ENCODE measurements at places on chromosomes 13 and 19. TPM values are rescaled to one million over a fixed set of nuclear protein-coding genes. Genes with fewer than 3 reads are reported as not detected.

DNA sequence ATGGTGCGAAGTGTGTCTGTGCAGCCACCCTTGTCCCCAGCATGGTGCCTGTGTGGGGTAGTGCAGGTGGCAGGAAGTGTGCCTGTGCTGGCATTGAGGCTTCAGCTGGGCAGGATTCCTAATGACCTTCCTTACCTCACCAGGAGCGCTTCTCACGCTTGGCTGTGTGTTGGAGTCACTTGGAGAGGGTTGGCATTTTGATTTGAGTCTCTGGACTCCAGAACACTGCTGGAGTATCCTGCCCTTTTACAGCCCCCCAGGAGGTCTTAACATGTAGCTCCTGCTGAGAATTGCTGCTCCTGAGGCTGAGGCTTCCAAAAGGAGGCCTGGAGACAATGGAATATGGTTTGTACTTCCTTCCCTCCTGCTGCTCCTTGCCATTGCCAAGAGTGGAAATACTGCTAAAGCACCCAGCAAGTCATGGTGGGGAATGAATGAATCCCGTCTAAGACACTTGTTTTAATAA is 87.1 kb downstream of the ARHGEF7 start:
- DNase-seq, result no peak

DNA sequence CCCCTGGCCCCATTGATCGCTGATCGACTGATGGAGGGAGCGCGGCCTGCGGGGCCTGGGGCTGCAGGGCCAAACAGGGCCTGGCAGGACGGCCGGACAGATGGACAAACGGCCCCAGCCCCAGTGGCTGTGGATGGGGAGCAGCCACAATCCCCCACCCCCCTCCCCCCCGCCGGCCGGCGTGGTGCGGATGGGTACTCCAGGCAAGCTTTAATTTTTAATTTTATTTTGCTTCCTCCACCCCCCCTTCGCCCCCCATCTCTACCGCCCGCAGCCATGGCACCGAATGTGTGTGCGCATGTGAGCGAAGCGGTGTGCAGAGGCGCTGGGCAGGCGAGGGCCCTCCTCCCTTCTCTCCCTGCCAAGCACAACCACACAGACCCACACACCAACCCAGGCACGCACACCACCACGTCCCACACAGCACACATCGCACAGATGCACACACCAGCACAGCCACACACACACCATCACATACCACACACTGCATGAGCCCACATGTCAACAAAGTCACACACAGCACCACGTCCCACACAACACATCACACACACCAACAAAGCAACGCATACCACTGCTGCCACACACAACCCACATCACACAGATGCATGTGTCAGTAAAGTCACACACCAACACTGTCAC is 12.4 kb downstream of the ERFL start:
- no peak for DNase-seq

DNA sequence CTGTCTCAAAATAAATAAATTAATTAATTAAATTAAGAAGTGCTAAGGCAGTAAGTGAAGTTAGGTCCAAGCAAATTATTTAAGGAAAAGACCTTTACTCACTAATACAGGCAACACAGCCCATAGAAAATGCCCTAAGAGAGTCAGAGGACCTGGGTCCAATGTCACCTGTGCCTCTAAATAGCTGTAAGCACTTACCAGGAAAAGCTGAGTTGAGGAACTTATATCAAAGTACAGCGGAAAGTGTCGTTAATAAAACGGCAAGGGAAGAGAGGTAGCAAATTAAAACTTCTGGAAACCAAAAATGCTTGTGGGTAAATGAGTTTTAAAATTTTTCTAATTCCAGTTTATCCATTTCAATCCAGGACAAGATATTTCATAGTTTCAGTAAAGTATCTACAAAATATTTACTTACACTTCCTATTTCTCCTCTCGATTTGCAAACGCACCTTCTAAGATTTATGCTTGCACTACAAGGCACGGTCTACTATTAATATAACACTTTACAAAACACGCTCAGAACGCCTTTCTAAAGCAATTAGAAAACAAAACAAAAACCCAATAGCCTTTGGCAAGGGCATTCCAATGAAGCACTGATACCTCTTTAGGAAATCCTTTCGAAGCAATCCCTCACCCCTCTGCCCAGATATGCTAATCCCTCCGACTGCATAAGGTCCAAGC is 963 bp downstream of the VPS36 start:
- DNase-seq, result no peak

GRCh38 chr19:52007806-52008557 is at the start of gene ZNF615:
Gene ZNF615 (minus strand): TSS chr19:52008211. CDS start chr19:52003711, 4,500 bp downstream.
- peak; percentile 95 for DNase-seq

DNA sequence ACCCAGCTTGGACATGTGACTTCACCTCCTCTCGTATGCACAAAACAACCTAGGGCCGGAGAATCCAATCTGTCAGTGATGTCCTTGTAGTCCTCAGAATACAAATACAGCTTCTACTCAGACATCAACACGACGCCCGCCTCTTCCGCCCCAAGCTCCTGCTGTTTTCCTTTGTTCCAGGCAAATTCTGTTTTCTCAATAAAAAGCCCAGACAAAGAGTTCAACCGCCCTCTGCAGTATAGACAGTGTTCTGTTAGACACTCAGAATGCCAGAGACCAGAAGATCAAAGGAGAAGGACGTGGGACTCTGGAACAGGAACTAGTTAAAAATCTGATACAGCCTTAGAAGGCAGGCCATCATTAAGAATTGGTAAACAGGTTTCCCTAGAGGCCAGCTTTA is 42.0 kb upstream of the GGACT start:
- no peak for DNase-seq

DNA sequence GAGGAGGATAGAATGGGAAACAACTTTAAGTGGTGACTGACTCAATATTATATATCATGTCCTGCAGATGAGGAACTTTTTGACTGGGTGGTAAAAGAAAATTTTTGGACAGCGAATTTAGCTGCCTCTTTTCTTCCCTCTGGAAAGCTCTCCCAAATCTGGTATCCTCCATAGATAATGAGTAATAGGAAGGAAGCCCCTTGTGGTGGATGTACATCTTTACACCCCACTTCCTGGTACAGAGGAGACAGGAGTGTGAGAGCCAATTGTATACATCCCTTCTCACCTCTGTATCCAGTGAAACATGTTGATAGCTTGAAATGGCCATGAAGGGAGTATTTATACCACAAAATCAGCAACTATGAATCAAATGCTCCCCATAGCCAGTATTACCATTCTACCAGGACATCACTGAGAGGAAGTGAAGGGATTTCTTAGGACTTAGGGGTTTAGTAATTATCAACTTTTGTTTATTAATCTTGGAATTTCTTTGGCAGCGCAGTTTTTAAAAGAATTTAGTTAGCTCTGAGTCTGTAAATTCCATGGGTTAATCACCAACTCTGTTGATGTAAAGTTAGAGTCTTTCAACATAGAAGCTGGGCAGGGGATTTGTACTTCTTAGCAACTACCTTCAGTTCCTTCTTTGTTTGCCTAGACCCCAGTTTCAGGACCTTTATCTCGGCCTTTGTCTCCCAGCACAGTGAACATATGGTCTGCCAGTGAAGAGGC is 17.0 kb upstream of the TDRD3 start:
- DNase-seq, result no peak

GRCh38 chr19:33040994-33041827 is 23.5 kb downstream of the RHPN2 start:
- no peak for DNase-seq

GRCh38 chr13:42769650-42770049 is 11.7 kb upstream of the FAM216B start:
- DNase-seq, result no peak

- no peak for DNase-seq
Measured at GRCh38 chr13:48874165-48874564, 101.5 kb upstream of the FNDC3A start.

GRCh38 chr19:7355871-7356270 is 7.1 kb downstream of the ARHGEF18 start:
- DNase-seq, result no peak

GRCh38 chr19:1065606-1066109 is 1.3 kb upstream of the ARHGAP45 start:
- DNase-seq, result no peak

DNA sequence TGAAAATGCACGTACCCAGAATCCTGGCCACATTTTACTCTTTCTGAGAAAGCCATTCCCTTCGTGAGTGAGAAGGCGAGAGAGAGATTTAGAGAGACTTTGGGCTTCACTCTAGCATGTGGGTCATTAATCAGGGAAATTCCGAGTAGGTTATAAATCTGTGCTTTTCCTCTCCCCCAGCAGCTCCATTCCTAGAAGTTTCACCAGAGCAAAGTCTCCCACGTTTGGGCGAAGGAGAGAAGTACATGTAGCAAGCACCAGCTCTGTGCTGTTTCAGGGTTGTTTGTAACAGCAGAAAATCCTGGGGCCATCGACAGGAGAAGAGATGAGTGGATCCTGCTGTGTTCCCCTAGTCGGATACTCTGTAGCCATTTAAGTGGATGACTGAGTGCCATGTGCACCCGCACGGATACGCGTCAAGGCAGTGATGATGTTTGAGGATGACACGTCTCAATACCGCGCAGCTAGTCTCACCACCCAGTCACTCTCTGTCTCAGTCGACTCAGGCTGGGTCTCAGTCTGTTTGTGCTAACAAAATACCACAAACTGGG is 131.8 kb upstream of the PEG3 start:
- DNase-seq, result no peak

DNA sequence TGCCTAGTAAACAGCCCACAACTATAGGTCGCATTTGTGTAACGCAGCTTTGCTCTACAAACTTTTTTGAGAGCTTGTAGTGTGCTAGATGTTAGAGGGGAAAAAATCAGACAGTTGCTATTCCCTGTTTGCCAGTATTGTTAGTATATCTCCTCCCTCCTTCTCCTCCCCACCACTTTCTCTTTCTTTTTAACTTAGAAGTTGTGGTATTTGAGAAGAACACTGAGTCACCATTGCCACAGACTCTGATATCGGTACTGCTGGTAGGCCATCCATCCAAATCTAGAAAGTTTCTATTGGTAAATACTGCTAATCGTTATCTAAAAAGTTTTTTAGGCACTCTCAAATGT is 666 bp downstream of the POMP start:
- no peak for DNase-seq

DNA sequence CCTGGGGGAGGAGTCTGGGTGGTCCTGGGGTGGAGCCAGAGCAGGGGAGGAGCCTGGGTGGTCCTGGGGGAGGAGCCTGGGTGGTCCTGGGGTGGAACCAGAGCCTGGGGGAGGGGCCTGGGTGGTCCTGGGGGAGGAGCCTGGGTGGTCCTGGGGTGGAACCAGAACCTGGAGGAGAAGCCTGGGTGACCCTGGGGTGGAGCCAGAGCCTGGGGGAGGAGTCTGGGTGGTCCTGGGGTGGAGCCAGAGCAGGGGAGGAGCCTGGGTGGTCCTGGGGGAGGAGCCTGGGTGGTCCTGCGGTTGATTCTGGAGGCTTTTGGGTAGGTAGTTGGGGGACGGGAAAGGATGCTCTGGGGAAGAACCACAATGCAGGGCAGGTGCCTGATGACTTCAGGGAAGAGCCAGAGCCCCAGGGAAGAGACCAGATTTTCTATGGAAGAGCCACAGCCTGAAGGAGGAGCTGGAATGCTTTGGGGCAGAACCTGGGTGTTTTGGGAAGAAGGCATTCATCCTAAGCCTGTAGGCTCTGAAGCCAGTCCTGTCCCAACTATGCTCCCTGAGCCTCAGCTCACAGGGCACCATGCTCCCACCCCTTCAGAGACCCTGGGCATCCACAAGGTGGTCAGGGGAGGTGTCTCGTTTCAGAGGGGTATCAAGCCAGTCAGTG is 15.0 kb downstream of the MRPS12 start:
- no peak for DNase-seq

DNA sequence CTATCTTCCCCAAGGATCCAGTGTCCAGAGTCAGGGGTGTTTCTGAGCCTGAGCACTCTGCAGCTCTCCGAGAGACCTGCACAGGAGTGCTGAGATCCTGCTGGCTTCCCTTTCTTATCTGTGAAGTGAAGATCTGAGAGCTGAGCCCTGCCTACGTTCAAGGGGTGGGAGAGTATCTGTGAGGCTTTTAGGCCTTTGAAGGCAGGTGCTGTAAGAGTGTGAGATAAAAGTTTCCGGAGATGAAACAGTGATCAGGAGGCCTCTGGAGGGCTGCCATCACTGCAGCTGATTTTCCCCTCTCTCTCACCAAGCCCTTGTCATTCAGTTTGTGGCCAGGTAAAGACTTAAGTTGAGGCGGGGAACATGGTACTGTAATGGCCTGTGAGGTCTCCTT is 83.1 kb downstream of the AKAP11 start:
- DNase-seq, result no peak

DNA sequence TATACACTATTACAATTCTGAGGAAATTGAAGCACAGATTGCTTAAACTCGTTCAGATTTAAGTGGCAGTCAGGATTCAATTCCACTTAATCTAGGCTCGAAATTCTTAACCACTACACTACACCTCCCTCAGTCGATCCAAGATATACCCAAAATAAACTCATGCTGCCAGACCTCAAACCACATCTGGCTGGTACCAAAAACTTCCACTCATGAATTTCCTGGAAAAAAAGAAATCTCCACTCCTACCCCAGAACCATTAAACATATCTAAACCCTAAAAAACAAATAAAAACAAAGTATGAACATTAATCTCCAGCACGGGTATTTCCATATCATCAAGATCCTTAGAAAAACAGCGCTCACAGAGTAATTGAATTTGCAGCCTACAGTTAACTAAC is 1.1 kb downstream of the ZFP30 start:
- no peak for DNase-seq

- no peak for DNase-seq
Measured at GRCh38 chr13:90623318-90624011, 724.0 kb upstream of the MIR17HG start.

- DNase-seq, result no peak
Measured at GRCh38 chr19:49097453-49098288, 12.4 kb downstream of the SNRNP70 start.

DNA sequence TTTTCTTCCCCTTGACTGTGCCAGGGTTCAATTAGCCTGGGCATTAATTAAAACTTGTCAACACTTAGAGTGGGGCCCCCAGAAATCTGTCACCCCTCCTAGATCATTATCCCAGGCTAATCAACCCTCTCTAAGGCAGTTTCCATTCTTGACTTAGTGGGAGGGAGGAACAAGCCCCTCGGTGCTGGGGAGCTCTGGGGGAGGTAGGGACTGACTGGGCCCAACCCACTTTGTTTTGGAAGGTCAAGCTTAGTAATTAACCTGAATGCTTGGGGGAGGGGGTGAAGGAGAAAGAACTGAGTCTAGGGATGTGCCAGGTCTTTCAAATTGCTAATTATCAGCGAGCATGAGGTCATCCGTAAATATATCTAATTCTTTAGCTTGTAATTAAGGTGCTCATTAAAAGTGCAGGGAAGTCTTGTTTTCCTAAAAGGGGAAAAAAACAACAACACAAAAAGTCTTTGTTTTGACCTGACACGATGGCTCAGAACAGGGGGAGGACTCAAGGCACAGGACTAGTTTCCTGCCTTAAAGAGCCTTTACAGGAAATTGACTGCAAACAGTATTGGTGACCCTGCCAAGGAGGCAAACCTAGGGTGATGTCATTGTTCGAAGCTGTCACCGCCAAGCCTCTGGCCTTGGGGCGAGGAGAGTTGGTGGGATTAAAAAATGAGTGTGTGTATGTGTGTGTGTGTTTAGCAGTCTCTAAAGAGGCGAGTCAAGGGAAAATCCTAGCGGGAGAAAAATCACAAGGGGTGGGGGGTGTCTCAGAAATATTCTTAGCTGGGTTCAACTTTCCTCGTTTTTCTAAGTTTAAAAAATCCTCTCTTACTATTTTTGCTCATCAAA is 19.4 kb downstream of the ACTN4 start:
- DNase-seq, result no peak

The TEX26 gene
- not detected for total RNA-seq

The ZNF888 gene
- total RNA-seq, result 4.0 TPM

The N4BP2L1 gene
- 34.8 TPM for total RNA-seq

The FAAP24 gene
- total RNA-seq, result 4.1 TPM

The RTBDN gene
- not detected for total RNA-seq
